ENCODE measurements at places on chromosomes 5 and 9.

- H3K36me3 ChIP-seq, result no peaks in the 10 kb centered on the region
- H3K27me3 ChIP-seq, result no peaks in the 10 kb centered on the region
- DNase-seq, result no peak
- no peak overlapping the region for H3K4me3 ChIP-seq
- no peak overlapping the region for H3K27ac ChIP-seq
- H3K4me1 ChIP-seq, result no peaks in the 10 kb centered on the region
Measured at GRCh38 chr5:91170266-91170665, 212.9 kb downstream of the ARRDC3 start.

DNA sequence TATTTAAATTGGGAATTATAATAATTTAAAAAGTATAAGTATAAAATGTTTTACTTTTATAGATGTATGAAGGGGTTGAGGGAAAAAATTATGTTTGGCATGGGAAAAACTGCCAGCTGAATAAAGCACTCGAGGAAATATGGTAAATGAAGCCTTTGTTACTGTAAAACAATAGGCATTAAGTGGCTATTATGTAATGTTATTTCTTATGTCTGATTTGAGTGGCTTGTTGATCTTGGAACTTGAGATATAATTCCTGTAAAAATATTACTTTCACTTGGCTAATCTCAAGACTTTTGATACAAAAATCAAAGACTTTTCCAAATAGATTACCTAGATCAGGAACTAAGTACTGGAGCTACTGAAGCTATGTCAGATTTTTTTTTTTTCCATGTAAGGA, 182.9 kb downstream of the CD180 start:
- H3K4me3 ChIP-seq, result no peak overlapping the region
- H3K27me3 ChIP-seq, result no peaks in the 10 kb centered on the region
- H3K27ac ChIP-seq, result peak overlapping the region; percentile 62
- H3K36me3 ChIP-seq, result no peaks in the 10 kb centered on the region
- peaks cover 41% of the 10 kb centered on the region for H3K4me1 ChIP-seq

- no peak overlapping the region for H3K27ac ChIP-seq
- peaks cover 4% of the 10 kb centered on the region for H3K4me1 ChIP-seq
- DNase-seq, result no peak
- no peaks in the 10 kb centered on the region for H3K27me3 ChIP-seq
Measured at GRCh38 chr5:140266471-140267200, 36.3 kb downstream of the PFDN1 start.

DNA sequence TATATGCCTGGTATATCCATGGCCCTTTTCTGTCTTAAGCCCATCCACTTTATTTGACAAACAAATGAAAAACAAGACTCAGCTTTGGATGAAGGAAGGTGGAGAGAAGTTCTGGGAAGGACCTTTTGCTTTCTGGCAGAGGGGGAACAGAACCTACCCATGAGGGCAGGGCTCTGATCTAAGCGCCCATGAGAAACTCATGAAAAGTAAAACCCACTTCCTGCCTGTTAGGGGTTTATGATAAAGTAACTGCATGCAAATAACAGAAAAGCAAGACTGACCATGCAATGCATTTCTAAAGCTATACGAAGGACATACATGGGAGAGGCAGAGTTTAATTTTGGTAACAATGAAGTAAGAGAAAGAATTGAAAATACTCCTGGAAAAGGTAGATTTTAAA, 181.9 kb upstream of the ADRA1B start:
- no peaks in the 10 kb centered on the region for H3K36me3 ChIP-seq
- no peaks in the 10 kb centered on the region for H3K27me3 ChIP-seq
- DNase-seq, result no peak
- no peak overlapping the region for H3K27ac ChIP-seq
- no peak overlapping the region for H3K4me3 ChIP-seq
- no peaks in the 10 kb centered on the region for H3K4me1 ChIP-seq

DNA sequence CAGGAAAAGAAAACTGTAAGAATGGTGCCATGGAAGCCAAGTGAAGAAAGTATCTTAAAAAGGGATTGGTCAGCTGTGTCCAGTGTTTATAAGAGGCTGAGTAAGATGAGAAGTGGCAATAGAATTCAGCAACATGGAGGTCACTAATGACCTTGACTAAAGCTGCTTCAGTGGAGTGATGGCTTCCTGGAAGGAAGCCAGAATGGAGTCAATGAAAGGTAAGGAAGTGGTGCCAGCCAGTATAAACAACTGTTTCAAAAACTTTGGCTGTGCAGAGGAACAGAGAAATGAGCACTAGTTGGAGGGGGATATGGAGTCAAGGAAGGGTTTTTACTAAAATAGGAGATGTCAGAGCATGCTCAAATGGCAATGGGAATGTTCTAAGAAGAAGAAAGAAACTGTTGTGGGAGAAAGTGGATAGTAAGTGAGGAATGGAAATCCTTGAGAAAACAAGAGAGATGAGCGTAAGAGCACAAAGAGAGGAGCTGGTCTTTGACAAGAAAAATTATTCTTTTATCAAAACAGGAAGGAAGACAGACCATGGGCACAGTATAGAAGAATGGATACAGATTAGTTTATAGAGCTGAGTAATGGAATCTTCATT, 11.1 kb upstream of the NRG2 start:
- no peak overlapping the region for H3K27ac ChIP-seq
- no peaks in the 10 kb centered on the region for H3K4me1 ChIP-seq
- H3K4me3 ChIP-seq, result no peak overlapping the region
- H3K36me3 ChIP-seq, result no peaks in the 10 kb centered on the region
